ENCODE measurements at places on chromosomes 16 and 17.

- DNase-seq, result no peak
These were observed 33.9 kb downstream of the MYH11 start for GRCh38 chr16:15822957-15823356.

DNA sequence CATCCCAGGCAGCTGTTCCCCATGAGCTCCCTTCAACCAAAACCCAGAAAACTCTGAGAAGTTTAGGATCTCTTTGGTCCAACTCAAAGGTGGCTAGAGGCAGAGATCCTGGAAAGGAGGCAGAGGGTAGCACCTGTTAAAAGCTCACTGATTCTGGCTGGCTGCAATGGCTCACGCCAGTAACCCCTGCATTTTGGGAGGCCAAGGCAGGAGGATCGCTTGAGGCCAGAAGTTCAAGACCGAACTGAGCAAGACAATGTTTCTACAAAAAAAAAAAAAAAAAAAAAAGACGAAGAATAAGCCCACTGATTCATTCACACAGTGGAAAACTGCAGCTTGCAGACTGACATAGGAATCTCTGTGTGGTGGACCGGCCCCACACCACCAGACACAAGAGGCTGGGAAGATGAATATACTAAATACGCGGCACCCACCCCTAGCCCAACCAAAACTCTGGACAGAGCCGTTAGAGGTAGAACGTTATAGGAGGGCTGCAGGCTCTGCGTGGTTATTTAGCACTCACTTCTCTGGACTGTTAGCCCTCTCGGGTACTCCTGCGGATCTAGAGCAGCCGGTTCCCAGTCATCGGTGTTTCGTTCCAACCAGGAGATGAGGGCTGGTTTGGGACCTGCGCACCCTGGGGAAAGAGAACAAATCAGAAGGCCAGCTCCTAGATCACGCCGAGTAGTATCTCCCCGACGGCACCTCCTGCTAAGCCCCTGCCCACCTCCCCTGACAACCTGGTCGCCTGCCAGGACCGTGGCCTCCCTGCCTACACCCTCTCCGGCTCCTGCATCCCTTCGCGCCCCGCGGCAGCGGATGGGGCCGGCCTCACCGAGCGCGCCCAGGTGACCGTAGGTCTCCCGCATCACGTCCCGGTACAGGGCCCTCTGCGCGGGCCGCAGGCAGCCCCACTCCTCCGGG lies 925 bp downstream of the ZNF689 start:
- DNase-seq, result peak; percentile 11

DNA sequence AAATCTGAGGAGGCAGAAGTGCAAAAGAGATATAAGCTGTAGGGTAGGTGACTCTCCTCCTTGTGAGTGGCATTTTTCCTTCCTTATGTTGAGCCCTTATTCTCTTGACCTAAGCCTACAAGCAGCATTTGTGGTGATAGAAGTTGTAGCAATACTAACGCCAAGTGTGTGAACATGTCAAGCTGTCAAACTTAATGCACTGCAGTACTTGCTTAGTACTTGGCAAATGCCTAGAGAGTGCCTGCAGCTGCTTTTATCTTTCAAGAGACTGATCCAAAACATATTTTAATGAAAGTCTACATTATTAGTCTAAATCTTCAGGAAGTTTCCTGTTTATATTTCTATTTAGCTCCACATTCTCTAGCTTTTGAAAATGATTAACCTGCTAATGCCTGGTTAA lies 83.2 kb downstream of the CNTNAP4 start:
- no peak for DNase-seq

GRCh38 chr17:82734987-82735866 lies at the start of gene FN3K:
FN3K (plus strand) TSS chr17:82735615; CDS start chr17:82735637, 22 bp downstream.
- DNase-seq, result no peak

GRCh38 chr16:7158481-7158880 lies 174.2 kb upstream of the RBFOX1 start:
- no peak for DNase-seq

GRCh38 chr17:27541301-27542023 lies 85.2 kb downstream of the KSR1 start:
- DNase-seq, result no peak

GRCh38 chr16:86597880-86598606 lies 19.7 kb downstream of the FOXL1 start:
- DNase-seq, result no peak

GRCh38 chr16:70430667-70431536 lies 8.0 kb downstream of the ST3GAL2 start:
- DNase-seq, result no peak

- DNase-seq, result no peak
These were observed 139.2 kb downstream of the TOX3 start for GRCh38 chr16:52407778-52408177.

DNA sequence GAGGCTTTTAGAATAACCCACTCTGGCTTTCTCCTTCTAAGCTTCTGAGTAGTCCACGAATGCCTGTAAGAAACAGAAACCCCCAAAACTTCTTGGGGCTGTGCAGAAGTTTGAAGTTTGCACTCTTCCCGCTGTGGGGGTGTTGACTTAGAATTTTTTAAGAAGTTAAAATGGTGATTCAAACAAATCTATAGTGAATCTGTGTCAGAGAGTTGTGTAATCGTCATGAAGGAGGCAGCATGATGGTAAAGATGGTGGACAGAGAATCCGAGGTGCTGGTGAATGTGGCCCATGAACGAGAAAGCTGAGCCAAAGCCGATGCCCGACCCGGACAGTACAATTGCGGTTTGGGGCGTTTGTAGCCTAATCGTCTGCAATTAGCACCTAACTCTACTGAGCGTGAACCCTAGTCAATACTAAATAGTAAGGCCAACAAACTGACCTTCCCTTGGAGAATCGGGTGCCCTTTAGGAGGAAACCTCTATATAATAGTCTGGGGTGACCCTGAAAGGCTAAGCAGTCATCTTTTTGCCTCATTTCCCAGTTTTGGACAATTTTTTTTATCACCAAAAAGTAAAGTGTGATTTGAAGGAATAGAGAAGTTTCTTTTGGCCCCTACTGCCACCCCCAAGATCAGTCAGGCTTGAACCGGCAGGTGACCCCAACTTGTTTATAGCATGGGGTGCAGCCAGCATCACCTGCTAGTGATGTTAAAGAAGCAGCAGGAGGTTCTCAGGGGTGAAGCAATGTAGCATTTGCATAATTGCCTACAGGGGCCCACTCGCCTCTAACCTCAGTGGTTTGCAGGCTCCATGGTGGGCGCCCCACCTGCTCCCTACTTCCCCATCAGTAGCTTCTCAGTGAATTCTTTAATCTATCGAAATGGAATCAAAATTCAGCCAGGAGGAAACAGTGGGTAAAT lies 11.2 kb downstream of the IRF8 start:
- no peak for DNase-seq

GRCh38 chr16:70421473-70422311 lies 17.2 kb downstream of the ST3GAL2 start:
- no peak for DNase-seq

- no peak for DNase-seq
These were observed 120.7 kb downstream of the ABCC12 start for GRCh38 chr16:48035142-48035541.

DNA sequence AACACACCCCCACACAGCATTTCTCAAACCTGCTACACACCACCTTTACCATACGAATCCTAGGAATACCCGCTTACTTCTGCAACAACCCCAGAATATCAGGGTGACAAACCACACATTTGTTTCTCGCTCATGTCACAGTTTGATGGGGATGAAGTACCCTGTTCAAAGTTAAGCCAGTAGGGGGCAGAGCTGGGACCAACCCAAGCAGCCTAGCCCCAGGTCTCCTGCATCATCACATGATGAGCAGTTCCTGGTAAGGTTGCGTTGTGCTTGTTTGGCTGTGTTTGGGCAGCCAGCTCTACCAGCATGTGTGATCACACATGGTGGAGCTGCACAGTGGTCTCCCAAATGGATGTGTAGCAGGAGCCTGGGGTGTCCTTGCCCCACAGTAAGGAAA lies 103.6 kb upstream of the C16orf82 start:
- DNase-seq, result no peak

DNA sequence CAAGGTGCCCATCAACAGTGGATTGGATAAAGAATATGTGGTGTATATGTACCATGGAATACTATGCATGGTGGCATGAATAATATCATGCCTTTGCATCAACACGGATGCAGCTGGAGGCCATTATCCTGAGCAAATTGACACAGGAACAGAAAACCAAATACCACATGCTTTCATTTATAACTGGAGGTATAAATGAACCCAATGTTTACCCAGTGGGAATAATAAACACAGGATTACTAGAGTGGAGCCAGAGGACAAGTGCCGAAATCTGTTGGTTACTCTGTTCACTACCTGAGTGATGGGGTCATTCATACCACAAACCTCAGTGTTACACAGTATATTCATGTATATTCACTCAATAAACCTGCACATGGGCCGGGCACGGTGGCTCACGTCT lies 125.2 kb downstream of the CDH11 start:
- DNase-seq, result no peak

DNA sequence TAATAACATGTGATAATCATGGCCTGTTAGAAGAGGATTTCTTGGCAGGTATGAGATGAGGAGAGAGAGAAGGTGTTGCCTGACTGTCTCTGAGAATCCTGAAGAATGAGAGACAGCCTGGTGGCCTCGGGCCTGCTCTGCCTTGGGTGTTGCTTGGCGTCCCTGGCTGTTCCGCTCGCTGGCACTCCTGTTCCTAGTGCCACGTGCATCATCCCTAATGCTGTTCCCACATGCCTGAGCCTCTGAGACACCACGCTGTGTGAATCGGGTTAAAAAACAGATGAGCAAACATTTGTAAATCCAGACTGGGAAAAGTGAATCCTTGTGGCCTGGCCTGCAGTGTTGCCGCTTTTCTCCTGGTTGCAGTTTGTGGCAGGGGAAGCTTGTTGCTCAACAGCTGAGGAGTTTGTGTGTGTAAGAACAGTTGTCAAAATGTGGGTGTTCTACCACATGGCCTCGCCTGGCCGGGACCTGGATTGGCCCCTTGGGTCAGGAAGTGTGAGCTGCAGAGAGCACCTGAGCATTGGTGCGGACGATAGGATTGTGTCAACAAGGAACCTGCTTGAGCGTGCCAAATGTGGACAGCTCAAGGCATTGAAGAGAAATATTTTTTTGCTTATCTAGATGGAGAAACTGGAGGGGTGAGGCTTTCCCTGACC lies 22.0 kb downstream of the UBN1 start:
- DNase-seq, result no peak

DNA sequence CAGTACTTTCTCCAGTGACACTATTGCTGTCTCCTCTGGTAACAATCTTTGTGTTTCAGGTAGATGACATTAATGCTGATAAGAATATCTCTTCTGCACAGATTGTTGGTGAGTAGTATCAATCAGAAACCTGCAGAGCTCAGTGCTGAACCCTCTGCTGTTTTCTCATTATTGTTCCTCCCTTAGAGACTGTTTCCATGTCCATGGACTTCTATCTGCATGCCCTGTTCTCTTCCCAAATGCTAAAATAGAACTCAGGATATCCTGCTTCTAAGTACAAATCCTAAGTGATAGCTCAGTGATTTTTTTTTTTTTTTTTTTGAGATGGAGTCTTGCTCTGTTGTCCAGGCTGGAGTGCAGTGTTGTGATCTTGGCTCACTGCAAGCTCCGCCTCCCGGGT lies 29.4 kb downstream of the IST1 start:
- DNase-seq, result no peak

DNA sequence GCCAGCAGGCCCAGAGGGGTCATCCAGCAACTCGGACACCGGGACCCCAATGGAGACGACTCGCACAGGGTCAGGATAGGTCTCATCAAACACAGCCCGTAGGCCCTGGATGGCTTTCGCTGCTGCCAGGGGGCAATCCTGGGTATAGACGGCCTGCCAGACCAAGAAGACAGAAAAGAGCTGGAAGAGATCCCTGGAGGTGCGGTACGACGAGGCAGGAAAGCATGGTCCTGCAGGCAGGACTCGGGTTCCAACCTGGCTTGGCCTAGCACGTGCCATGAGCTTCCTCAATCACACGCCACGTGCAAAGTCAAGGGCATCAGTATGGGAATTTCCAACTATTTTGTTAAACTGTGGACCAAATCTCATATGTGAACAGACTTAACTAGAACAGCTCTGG lies 6.3 kb upstream of the EXOSC6 start:
- no peak for DNase-seq

- DNase-seq, result no peak
These were observed 92.9 kb downstream of the YPEL2 start for GRCh38 chr17:59424331-59424730.

DNA sequence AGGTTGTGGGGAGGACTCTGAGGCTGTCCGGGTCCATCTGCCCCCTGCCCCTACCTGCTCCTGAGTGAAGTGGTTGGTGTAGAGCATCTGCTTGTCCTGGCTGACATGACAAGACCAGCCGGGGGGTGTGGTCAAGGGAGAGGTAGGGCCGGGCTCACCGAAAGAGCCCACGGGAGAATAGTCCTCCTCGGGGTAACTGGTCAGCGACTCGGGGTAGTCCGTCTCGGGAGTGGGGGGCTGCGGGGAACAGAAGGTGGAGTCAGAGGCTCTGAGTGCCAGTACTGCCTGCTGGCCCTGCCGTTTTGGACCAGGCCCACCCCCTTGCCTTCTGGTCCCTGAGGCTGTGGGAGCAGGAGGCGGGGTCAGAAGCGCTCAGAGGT lies 27.8 kb downstream of the ARHGAP27 start:
- no peak for DNase-seq
